Activated T-helper 1 cell treated with anti-CD3 and anti-CD28 coated beads, Interleukin-2, amount 50 U/mL, for 16 hours (primary cell): ENCODE measurements at places on chromosomes 11 and 22.

DNA sequence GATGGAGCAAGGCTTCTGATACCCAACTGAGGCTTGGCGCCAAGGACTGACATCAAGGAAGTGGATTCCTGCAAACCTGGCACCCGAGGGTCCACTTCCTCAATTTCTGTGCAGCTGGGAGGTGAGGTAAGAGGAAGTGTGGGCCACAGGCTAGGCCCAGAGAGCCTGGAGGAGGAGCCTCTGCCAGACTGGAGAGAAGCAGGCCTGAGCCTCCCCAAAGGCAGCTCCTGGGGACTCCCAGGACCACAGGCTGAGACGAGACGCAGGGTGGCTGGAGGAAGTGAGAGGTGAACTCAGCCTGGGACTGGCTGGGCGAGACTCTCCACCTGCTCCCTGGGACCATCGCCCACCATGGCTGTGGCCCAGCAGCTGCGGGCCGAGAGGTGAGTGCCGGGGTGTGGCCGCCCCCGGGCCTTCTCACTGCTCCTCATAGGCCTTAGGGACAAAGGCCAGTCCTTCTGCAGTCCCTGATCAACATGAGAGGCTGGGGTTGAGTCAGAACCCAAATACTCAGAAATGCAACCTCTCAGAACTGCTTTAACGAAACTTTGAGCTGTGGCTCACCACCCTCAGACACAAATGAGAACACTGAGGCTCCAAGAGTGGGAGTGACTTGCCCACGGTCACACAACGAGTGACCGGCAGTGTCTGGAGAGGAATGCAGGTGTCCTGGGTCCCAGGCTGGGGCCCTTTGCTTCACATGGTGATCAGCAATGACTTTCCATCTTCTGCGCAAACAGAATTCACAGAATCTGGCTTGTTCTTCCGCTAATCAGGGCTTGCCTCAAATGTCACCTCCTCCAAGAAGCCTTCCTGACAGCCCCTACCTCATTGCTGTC is at the start of gene NCF4:
Gene NCF4 (plus strand): TSS at position 186 of the 839 bp plus-strand sequence. CDS start 166 bp downstream, at position 352.
- DNase-seq, result no peak

DNA sequence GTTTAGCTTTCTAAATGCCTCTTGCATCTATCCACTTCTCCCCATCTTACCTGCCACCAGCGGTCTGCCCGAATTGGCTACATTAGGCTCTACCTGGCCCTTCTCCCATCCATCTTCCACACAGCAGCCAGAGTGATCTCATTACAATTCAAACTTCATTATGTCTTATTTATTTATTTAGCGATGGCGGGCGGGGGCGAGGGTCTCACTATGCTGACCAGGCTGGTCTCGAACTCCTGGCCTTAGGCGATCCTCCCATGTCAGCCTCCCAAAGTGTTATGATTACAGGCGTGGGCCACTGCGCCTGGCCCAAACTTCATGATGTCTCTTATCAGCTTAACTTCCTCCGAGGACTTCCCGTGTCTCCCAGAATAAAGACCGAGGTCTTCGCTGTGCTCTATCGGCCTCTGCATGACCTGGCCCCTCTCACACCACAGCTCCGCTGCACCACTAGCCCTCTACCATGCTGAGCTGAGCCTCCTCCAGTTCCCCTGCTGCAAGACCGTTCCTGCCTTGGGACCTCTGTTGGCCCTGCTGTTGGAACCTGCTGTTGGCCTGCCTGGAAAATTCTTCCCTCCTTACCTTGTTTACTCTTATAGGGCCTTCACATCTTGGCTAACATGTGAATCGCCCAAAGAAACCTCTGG is 870 bp upstream of the CTTN start:
- no peak for DNase-seq

- DNase-seq, result no peak
Observed at GRCh38 chr22:49614966-49615965, 212.4 kb downstream of the BRD1 start.

DNA sequence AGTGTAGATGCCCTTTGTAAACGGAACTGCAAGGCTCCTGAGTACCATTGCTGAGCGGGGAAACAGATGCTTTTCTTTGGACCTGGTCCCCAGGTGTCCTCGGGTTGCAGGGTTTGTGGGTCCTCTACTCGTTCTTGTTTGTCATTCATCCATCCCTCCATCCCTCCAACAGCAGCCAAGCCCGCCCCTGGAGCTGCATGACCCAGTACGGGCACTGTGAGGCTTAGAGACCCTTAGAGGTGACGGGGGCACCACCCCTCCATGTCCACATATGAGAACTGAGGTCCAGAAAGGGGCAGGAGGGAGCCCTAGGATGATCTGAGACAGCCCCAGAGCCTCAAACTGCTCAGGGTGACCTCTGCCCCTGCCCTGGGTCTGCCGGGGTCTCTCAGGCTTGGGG is 45.4 kb downstream of the WNT11 start:
- no peak for DNase-seq

- DNase-seq, result no peak
Observed at GRCh38 chr22:22098457-22099193, 116.0 kb upstream of the TOP3B start.
